ENCODE measurements at places on chromosomes 5 and 9.

GRCh38 chr9:33620738-33621439, 96.8 kb downstream of the ANKRD18B start:
- peak; percentile 44 for DNase-seq

- no peak for DNase-seq
These were observed 41.6 kb downstream of the KIAA1191 start for GRCh38 chr5:176319827-176320554.

- DNase-seq = no peak
These were observed 72.5 kb upstream of the SLC1A1 start for GRCh38 chr9:4417578-4418325.

GRCh38 chr5:83265318-83265717, 188.0 kb downstream of the XRCC4 start:
- peak; percentile 30 for DNase-seq

- peak; percentile 14 for DNase-seq
These were observed 120.2 kb downstream of the ENTREP1 start for GRCh38 chr9:69445251-69445650.

DNA sequence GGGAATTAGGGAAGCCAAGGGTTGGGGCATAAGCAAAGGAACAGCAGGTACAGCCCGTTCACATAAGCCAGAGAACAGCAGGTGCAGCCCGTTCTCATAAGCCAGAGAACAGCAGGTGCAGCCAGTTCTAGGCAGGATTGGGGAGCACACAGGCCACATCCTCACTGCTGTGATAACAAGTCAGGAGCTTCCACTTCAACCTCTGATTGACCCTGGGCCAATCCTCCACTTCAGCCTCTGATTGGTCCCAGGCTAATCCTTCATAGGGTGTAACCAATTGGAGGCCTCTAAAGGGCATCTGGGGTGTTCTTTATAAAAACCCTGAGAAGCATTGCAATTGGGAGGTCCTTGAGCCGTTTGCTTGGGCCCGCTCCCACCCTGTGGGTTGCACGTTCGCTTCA, 27.5 kb downstream of the CEL start:
- peak; percentile 63 for DNase-seq

GRCh38 chr5:176508603-176509002, 28.6 kb downstream of the RNF44 start:
- DNase-seq = no peak

DNA sequence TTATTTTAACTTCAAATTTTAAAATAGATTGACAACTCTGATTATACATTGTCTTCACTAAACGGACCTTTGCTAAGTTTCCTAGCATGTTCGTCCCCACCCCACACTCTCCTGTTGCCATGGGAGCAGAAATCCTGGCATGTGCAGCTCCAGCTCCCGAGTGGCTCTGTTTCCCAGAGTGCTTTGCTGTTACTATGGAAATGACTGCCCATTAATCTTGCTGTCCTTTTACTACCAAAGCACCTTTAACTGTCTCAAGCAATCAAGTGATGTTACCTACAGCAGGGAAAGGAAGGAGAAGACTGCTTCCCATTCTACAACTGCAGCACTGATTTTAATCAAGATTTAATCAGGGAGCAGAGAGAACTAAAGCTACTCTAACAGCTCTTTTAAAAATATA, 212.0 kb upstream of the KIF2A start:
- peak; percentile 61 for DNase-seq

GRCh38 chr9:77475641-77476473, 172.3 kb downstream of the GNA14 start:
- no peak for DNase-seq

GRCh38 chr5:38660194-38660668, 103.8 kb upstream of the LIFR start:
- DNase-seq = peak; percentile 97

DNA sequence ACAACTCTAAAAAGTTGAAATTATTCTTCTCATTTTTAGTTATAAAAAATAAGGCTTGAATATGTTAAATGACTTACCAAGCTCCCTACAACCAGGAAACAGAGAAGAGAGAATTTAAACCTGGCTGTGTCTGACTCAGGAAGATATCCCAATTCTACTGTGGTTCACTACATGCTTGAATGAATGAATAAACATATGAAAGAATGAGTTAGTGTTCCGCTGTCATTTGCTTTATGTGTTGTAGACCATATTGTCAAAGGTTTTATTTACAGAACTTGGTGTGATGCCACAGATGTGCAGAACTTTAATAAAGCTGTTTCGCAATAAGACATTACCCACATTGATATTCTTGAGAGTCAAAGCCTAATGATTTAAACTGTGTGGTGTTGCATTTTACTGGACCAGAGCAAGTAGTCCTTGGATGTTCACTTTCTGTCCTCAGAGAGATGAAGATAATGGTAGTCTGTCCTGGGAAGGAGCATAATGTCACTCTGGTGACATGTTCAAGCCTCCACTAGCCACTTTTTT, 313.2 kb downstream of the TRIM32 start:
- no peak for DNase-seq

DNA sequence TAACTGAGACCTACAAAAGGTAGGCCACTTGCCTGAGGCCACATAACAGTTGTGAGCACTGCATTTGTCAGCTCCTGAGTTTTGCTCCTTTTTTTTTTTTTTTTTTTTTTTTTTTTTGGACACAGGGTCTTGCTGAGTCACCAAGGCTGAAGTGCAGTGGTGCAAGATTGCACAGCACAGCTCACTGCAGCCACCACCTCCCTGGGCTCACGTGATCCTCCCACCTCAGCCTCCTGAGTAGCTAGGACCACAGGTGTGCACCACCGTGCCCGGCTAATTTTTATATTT, 37.1 kb downstream of the LAMC3 start:
- no peak for DNase-seq

- no peak for DNase-seq
These were observed 281.3 kb upstream of the PANK3 start for GRCh38 chr5:168860503-168860902.

DNA sequence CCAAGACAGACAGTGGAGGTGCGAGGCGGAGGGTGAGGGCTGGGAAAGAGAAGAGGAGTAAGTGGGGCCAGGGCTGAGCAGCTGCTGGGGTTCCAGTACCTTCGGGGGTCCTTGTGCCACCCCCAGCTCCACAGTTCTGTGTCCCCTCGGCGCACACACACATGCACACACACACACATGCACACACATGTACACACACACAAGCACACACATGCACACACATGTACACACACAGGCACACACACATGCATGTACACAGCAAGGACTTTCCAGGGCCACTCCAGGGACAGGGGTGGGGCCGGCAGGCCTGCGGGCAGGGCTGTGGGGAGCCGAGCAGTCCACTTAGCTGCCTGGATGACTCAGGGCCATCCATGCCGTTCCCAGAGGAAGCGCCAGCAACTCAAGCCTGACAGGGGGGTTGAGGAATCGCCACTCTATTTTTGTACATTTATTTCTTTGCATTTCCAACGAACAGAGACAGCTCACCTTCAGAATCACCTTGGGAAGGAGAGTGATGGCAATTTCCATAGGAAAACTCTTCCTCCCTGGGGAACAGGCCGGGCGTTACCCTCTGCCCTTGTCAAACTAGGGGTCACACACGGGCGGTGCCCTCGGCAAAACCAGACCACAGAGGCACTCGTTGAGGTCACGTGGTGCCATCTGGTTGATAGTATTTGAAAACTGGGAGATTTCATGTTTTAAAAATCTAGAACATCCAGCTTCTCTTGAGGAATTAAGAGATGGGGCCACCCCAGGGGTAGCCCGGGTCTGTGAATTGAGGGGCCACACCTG, 135.7 kb downstream of the ADAMTS2 start:
- DNase-seq = no peak

GRCh38 chr5:40738502-40738901, 17.3 kb downstream of the TTC33 start:
- DNase-seq = no peak

DNA sequence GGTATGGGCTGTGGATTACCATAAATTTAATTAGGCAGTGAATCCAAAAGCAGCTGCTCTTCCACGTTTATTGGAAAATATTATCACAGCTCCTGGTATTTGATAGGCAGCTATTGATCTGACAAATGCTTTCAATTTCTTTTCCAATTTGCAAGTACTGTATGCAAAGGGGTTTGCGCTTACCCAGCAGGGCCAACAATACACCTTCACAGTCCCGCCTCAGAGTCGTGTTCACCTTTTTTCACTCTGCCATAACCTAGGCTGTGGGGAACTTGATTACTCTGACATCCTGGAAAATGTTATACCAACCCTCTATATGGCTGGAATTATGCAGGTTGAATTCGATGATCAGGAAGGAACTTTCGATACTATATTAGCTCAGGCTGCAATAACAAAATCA, 32.3 kb upstream of the TENT4A start:
- DNase-seq = no peak

- DNase-seq = peak; percentile 25
These were observed 113.5 kb downstream of the FEM1C start for GRCh38 chr5:115431116-115431515.

DNA sequence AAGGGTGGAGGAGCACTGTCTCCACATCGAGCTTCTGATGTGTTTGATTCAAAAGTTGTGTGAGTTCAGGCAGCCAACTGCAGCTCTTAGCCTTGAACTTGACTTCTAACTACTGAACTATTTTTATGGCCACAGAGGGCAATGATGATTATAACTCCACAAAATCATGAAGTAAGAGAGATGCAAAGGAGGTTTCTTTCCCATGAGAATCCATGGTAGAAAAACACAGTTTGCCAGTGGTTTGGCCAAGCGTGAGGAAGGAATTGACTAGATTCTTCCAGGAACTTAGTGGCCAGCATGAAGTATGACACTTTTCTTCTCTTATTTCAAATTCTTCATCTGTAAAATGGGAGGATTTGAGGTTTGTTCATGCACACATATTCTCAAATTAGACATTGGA, 43.2 kb downstream of the PAPPA start:
- no peak for DNase-seq

DNA sequence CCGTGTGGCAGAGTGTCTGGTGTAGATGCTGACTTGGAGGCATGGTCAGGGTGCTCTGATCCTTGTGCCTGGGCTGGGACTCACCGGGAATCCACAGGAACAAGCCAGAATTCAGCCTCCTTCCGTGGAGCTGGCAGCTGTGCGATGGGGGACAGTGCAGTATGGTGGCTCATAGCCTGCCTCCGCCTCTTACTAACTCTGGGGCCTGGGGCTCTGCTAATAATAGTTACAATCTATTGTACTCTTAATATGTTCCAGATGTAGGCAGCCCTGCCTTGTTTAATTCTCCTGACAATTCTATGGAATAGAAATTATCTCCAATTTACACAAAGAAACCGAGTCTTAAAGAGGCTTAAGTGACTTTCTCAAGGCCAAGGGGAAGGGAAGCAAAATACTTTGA, 77.6 kb downstream of the PCDH1 start:
- no peak for DNase-seq

- DNase-seq = peak; percentile 35
These were observed 15.4 kb upstream of the C5orf47 start for GRCh38 chr5:173973616-173973969.

DNA sequence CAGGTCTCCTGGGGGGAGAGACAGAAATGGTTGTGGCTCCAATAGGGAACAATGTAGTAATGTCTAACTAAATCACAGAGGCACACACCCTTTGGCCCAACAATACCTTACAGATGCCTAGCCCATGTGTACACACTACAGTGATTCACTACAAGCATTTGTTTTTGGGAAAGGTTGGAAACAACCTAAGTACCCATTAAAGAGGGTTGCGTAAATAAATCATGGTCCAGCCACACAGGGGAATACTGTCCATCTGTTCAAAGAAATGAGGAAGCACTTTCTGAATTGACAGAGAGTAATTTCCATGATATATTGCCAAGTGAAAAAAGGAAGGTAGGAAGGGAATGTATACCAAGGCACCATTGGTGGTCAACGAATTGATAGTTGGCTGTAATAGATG, 22.0 kb upstream of the GTF3C5 start:
- no peak for DNase-seq

DNA sequence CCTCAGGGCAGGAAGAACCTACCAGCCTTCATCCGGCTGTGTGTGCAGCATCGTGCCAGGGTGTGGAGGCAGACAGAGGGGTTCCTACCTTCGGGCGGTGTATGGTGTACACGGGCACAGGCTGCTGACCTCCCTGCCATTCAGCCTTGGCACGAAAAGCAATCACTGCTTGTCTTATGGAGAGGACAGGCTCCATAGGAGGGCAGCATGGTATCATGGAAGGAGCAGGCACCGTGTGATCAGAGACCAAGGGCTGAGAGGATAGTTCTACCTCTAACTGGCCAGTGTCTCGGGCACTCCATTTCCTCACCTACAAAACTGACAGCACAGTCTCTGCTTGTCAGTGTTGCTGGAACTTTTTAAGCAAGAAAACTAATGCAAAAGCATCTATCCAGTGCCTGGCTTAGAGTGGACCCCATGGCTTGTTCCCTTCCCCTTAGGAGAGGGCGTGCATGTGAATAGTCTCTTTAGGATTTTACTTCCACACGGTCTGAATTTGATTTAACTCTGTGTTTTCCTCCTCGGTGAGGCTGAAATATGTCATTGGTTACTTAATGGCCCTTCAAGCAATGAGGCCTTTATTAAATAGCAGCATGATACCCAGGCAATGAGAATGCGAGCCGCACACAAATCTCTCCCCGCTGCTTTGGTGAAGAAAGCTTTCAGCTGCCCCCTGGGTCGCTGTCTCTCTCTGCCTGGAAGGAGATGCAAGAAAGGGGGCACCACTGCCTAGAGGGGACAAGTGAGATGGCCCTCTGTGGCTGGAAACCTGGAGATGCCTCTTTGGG, 22.2 kb downstream of the TTLL11 start:
- no peak for DNase-seq

DNA sequence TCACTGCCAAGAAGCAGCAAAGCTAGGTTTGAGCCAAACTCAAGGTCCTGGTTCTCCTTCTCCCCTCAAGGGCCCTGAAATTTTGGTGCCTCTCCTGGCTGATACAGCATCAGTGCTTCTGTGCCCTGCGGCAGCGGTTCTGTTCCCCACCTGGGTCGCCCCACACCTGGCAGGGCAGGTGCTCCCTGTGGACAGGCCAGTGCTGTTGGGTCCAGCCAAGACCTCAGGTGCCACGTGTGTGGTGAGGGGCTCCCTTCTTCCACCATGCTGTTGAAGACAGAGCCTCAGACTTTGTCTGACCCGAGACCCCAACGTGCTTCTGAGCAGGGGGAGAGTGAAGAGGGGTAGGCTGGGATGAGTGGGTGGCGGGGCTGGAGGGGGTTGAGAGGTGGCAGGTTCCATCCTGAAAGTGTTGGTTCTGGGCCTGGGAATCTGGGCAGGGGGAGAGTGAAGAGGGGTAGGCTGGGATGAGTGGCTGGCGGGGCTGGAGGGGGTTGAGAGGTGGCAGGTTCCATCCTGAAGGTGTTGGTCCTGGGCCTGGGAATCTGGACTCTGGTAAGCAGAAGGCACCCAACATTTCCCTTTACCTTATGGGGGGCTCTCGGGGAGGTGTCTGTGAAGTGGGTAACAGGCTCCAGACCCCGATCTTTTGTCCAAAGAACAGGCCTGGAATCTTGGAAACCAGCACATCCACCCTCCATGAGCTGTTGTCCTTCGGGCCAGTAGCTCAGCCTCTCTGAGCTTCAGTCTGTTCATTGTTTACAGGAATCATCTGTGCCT, 2.3 kb downstream of the PLEKHG4B start:
- no peak for DNase-seq

GRCh38 chr5:26538226-26538625, 500.2 kb downstream of the CDH9 start:
- DNase-seq = no peak
